ENCODE measurements at places on chromosomes 6 and 20.

GRCh38 chr20:34581341-34582184 is 23.0 kb downstream of the MAP1LC3A start:
- DNase-seq: no peak

- no peak for DNase-seq
Observed at GRCh38 chr6:104705916-104706442, 153.7 kb downstream of the HACE1 start.

- no peak for DNase-seq
Observed at GRCh38 chr6:130982135-130982534, 80.9 kb downstream of the EPB41L2 start.

GRCh38 chr6:132228894-132229293 is 172.4 kb downstream of the MOXD1 start:
- no peak for DNase-seq

- no peak for DNase-seq
Observed at GRCh38 chr20:16049529-16050093, 523.6 kb downstream of the KIF16B start.

DNA sequence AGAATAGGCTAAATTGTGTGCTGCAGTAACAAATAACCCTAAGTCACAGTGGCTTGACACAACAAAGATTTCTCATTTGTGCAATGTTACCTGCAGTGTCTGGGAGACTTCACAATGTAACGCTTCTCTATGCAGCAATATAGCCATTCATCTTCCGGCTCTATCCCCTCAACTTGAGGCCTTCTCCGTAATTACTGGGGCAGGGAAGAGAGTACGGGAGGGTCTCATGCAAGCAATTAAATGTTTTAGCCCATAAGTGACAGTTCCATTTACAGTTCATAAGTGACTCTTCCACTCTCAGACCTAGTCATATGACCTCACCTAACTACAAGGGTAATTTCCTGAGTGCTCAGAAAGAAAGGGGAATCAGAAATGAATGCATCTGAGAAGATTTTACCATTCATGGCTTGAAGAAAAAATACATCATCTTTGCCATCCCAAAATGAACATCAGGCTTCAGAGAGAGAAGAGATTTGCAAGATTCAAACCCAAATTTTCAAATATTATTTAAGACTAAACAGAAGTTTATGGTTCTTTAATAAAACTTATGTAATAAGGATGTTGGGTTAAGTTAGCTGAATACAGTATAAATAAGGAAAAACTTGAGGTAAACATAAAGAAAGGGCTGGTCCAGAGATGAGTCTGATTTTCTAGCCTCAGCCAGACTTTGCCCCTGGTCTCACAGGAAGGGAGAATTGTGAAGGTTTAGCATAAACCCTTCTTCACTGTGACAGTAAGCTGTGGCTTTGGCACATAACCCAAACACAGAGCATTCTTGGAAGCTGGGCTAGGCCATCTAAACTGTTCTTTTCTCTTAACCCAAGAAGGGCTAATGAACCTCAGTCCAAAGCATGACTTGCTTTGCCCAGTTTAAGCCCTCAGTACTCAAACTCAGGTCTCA is 13.3 kb downstream of the GPR6 start:
- no peak for DNase-seq

DNA sequence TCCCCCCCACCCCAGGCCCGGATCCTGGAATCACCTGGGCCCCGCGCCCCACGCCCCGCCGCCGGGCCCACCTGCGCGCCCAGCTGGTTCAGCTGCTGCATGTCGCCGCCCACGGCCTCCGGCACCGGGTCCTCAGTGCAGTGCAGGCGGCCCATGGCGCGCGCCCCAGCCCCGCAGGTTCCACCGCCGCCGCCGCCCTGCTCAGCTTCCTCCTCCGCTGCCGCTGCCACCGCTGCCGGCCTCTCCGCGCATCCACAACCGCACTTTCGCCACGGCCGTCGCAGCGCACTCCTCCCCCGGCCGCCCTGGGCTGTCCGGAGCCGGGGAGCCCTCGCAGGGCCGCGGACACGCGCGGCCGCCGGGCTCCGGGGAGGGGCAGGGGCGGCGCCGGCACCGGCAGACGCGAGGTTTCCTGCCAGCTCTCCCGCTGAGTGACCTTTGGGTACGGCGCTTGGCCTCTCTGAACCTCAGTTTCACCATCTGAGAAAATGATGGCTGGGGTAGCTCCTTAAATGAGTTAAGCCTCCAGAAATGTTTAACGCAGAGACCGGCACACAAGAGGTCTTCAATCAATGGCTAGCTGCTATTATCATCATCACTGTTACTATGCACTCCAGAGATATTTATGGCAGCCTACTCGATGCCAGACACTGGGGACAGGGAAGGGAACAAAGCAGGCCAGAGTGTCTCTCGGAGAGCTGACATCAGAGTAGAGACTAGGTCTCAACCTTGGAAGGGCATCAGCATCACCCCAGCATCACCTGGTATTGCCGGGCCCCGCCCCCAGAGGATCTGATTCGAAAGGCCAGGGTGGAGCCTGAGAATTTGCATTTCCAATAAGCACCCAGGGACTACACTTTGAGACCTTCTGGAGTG is at the start of gene COMMD7:
TSS of gene COMMD7 (minus strand) at position 231 of the 876 bp plus-strand sequence. CDS start at position 155, 76 bp downstream.
- DNase-seq: peak; percentile 81

GRCh38 chr6:80436663-80437062 is 330.2 kb downstream of the BCKDHB start:
- DNase-seq: no peak

DNA sequence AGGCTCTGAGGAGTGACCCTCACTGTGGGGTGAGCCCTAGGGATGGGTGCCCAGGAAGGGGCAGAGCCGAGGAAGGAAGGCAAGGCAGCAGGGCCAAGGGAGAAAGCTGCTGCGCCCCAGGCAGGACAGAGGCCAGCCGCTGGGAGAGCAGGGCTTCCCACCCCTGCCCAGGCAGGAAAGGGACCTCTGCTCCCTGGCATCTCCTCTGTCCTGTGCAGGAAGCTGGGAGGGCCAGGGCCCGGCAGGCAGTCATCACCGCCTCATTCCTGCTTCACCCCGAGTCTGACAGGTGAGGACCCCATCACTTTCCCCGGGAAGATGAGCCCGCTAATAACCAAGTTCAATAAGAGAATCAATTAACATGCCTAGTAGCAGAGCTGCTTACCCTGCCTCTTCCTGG is 81.3 kb downstream of the EDN3 start:
- DNase-seq: no peak

DNA sequence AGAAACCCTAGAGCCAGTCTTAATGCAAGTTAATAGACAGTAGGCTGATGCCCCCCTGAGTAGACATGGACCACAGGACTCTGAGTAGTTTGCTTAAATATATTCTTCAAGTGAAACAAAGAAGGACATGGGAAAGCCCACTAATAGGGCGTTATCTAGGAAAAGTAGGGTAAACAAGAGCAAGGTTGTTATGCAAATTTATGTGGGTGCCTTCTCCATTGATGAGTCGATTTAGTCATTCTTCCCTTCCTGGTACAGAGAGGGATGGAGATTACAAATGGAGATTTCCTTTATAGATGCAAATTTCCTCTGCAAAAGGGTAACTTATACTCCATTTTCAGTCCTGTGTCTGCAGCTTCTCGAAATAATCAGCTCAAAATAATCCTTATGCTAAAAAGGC is 262.0 kb downstream of the CD83 start:
- DNase-seq: no peak

DNA sequence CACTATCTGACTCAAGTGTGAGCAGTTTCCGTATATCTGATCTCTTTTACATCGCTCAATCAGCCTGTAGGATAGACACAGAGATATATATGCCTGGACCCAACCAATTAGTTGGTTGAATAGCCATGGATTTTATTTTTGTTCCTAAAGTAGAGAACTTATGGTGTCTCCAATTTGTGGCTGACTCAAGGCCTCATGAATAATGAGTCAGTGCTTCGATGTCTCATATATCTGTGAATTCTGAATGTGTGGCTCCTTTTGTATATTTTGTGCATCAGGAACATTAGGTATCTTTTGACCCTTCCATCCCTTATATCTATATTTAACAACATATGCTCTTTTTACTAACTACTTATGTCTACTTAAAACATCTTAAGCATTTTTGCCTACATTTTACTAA is 64.5 kb downstream of the OR2B2 start:
- no peak for DNase-seq

DNA sequence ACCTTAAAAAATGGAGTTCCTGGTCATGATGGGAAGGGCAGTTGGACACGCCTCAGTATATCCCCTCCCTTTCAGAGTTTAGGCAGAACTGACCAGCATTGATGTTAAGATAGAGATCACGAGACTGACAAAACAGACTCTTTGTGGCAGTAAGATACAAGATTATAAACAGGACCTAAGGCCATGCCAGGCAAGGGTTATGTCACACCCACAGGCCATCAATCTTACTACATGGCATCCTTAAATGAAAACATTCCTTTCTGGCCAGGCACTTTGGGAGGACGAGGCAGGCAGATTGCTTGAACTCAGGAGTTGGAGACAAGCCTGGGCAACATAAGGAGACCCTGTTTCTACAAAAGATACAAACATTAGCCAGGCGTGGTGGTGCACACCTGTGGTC is 129.3 kb upstream of the MLN start:
- no peak for DNase-seq

DNA sequence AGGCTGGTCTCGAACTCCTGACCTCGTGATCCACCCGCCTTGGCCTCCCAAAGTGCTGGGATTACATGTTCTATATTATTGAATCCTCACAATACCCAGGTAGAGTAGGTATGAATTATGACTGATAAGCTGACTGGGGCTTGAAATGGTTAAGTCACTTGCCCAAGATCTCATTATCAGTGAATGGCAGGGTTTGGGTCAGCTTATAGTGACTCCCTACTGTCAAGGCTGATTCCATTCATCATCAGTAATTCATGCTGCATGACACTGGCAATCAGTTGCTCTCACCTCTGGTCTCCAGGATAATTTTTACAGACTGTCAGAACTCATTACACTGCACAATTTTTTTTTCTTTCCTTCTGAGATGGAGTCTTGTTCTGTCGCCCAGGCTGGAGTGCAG is 127.6 kb downstream of the KIF13A start:
- no peak for DNase-seq

GRCh38 chr6:52509281-52510212 is 67.3 kb downstream of the TRAM2 start:
- no peak for DNase-seq

DNA sequence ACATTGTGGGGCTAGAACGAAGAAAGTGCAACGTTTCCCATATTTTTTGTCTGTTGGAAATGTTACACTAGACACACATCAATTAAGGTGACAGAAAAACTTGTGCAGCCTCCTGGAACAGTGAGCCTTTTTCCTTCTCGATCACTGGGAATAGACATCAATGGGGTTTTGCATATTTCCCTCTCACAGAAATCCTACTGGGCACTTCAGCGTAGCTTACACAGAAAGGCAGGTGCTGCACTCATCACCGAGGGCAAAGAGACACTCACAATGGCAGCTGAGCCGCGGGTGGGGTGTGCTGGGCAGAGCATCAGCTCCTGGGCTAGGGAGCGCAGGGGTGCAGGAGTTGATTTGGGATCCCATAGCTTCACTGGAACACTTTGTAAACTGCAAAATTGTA is 64.5 kb downstream of the THBS2 start:
- DNase-seq: peak; percentile 83

DNA sequence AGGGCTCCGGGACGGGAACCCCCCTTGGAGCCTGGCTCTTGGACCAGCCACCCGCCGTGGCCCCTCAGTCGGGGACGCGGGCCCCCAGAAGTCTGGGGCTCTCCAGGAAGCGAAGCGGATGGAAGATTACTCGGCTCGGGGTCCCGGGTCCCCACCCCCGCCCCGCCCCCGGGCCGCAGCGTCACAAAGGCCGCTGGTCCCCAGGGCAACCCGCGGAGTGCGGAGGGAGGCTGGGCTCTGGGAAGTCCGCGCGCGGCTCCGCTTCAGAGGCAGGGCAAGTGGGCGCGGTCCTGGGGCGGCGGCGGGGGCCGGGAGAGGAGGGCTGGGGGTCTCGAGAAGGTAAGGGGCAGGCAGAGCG is at the start of gene FNDC11:
TSS of gene FNDC11 (plus strand) at position 227 of the 358 bp plus-strand sequence. CDS start 1,505 bp downstream, outside the sequence.
- DNase-seq: peak; percentile 55

GRCh38 chr6:33952016-33952415 is 148.2 kb upstream of the MLN start:
- DNase-seq: no peak

DNA sequence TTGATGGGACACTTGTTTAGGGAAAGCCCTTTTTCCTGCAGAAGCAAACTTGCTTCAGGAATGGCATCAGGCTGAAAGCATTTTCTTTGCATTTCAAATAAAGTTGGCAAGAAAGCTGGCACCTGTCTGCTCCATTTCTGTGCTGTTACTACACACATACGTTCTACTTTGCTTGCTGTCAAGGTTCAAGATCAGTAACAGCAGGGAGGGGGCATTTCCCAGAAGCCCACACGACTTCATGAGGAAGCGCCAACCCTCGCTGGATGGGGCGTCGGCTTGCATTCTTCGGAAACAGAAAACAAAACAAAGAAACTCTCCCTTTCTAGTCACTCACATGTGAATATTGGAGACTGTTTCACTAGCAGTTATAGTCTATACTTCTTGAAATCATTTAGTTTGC is 46.4 kb downstream of the AKAP12 start:
- DNase-seq: no peak

- DNase-seq: no peak
Observed at GRCh38 chr6:167317172-167317571, 7.7 kb upstream of the TTLL2 start.
